GM12892 (cell line): ENCODE measurements at places on chromosomes 16 and 17.

- no peak for DNase-seq
These were observed 38.5 kb upstream of the CES5A start for GRCh38 chr16:55913716-55914115.

DNA sequence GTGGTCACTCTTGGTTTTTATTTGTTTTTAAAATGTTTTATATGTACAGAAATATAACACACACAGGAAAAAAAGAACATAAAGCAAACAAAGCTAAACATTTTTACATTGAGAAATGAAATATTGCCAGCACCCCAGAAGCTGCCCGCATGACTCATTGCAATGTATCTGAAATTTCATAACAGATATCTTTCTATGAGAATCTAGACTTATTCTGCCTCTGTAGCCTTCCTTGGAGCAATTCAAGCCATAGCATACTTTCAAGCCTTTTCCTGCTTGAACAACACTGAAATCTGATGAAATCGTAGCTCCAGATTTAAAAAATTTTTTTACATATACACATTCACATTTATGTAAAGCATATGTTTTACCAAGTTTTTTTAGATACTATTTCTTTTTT, 86.9 kb downstream of the RBBP6 start:
- DNase-seq = no peak

DNA sequence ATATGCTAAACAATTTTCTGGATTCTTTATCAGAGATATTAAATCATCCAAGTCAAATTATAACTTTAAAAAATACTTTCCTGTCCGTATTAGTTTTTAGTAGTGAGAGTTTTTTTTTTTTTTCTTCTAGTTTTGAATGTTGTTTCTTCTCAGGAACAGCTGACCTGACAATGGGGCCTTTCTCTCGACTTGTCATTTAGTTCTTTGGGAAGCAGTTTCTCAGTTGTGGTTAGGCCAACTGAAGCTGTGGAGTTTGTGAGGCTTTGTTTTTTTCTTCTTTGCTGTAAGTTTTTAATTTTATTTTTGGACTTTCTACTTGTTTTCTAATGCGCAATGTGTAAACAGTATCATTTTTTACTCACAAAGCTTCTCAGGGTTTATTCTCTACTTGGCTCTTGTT, 140.8 kb downstream of the FTO start:
- DNase-seq = no peak

GRCh38 chr16:79873825-79874224, 273.3 kb upstream of the MAF start:
- no peak for DNase-seq

- DNase-seq = no peak
These were observed 10.7 kb downstream of the GFOD2 start for GRCh38 chr16:67708368-67708771.

GRCh38 chr17:10727192-10727591, 2.6 kb downstream of the TMEM220 start:
- DNase-seq = no peak

DNA sequence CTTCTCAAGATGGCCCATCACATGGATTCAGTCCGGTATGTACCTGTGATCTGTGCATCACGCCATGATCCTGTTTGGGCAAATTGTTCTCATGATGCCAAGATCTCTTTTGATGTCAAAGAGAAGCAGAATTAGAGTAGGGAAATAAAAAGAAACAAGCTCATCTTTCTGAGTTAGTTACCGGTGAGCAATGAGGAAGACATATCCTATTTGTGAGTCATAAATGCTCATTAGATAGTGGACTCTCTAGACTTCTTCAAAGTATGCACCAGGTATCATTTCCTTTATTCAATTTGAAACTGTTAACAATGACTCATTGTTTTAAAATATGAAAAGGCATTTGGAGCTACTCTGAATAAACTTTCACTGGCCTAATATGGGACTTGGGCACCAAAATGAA, 8.0 kb upstream of the KRTAP4-12 start:
- no peak for DNase-seq

DNA sequence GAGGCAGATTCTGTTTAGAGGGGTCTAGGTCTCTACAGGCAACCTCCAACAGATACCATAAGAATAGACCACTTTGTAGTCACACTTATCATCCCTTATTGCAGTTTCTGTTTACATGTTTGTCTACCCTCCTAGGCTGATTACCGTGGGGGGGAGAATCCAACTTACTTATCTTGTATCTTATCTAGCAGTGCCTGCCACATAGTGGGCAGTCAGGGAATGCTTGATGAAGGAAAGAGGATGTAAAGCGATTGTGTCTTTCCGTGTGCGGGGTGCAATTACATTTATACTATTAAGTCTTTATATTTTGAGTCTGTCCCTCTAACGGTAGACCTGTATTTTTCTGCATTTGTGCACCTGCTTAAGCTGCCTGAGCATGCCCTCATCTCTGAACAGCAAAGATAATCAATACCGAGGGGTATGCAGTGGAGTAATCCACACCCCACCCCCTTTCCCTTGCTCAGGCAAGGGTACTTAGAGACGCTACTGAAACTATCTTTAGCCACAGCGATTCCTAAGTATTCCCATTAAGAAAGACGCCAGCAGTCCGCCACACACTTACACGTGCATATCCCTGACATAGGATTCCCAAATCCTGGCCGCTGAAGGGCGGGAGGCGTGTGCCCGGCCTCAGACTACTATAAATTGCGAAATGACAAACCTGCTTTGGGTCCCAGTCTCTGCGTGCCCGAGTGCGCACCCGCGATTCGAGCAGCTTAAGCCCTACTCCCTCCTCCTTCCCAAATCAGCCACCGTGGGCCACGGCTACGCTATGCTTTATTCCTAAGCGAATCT, 635 bp upstream of the AATF start:
- no peak for DNase-seq

DNA sequence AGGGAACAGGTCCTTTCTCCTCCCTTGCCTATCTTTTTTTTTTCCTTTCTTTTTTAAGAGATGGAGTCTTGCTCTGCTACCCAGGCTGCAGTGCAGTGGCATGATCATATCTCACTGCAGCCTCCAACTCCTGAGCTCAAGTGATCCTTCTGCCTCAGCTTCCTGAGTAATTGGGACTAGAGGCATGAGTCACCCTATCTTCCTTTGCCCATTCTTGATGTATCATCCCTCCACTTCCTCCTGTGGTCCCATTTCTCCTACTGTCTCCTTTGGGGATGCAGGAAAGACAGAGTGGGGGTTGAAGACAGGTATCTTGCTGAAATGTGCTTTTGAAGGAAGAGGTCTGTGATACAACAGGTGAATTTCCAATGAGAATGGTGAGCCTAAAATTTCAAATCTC, 5.5 kb downstream of the MYO19 start:
- no peak for DNase-seq

DNA sequence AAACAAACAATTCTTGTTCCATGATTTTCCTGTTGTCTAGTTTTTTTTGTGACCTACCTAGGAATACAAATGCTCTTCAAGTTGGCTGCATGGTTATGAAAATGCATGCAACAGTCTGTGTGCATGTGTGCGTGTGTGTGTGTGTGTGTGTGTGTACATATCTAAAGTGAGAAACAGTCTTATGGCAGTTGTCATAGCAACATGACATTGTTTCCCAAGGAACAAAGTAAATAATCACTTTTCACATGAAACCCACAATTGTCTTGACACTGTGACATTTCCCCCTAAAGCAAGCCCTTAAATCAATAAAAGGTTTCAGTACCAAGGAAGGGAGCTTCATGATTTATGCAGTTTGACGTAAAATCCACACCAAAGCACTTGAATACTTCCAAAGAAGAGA, 758.4 kb downstream of the CDH8 start:
- no peak for DNase-seq

DNA sequence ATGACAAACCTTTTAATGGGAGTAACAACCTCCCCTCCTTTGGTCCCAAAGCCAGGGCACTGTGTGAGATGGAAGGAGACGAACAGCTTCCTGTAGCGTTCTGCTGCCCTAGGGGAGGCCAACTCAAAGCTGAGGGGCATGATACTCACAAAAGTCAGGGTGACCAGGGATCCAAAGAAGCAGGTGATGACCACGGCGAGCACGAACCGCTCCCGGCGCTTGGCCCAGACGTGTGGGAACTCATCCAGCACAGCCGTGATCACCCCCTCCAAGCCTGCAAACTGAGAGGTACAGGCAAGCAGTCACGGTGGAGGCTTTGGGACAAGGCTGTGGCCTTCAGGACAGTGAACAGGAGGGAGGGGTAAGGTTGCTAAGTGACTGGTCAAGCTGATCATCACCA, 25.1 kb downstream of the SLC6A4 start:
- no peak for DNase-seq

GRCh38 chr16:79949417-79949816, 348.9 kb upstream of the MAF start:
- no peak for DNase-seq

- no peak for DNase-seq
These were observed 112.4 kb upstream of the NOL11 start for GRCh38 chr17:67605256-67605912.

DNA sequence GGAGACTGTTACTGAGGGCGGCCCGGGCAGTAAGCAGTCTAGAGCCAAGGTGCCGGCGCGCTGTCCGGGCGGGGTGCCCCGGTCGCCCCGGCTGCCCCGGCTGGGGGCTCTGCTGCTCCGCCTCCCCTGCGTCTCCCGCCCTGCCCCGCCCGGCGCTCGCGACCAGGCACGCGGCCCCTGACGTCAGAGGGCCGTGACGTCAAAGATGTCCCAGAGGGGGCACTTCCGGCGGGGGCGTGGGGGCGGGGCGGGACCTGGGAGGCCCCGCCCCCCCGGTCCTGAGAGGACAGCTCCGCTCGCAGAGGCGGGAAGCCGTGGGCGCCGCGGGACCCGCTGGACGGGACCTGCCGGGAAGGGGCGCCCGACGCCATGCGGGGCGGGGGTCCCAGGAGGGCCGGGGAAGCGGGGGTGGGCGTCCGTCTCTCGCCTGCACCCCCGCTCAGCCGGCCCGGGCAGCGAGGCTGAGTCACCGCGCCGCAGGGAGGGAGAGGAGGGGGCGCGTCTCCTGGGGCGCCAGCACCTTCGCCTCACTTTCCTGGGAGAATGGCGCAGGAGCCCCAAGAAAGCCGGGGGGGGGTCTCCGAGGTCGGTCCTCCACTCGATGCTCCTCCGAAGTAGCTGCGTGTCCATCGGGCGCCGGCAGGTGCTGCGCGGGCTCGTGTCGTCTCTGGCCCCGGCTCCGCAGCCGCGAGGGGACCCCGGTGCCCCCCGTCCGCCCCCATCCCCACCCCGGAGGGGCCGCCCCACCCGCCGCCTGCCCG, 4.4 kb upstream of the HIC1 start:
- DNase-seq = no peak
